ENCODE measurements at places on chromosomes 1 and 21.

GRCh38 chr1:233489411-233489810, 124.5 kb upstream of the KCNK1 start:
- DNase-seq, result no peak

DNA sequence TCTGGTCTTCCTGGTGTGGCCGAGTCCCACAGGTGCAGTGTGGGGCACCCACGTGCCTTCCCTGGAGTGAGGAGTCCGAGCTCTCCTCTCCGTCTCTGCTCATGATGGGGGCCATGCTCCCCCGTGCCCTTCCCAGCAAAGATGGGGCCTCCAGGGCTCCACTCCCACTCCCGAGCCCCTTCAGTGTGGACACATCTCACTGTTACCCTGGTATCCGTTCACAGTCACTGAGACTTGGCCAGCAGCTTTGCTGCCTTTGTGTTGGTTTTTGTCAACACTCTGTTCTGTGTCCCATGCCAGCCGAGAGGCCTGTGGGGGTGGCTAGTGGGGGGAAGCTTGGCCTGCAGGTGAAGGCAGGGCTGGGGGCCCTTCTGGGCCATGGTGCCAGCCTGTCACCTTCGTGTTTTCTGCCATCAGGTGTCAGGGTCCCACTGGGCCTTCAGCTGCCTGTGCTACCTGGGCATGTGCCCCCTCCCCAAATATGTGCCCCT, 46.9 kb upstream of the POFUT2 start:
- no peak for DNase-seq

GRCh38 chr1:24872061-24872850, 57.8 kb downstream of the RUNX3 start:
- DNase-seq, result no peak

GRCh38 chr1:116064616-116065015, 46.6 kb upstream of the MAB21L3 start:
- no peak for DNase-seq

GRCh38 chr1:117467336-117467735, 100.1 kb downstream of the MAN1A2 start:
- no peak for DNase-seq

GRCh38 chr21:46551636-46552241, 53.1 kb downstream of the S100B start:
- DNase-seq, result no peak

DNA sequence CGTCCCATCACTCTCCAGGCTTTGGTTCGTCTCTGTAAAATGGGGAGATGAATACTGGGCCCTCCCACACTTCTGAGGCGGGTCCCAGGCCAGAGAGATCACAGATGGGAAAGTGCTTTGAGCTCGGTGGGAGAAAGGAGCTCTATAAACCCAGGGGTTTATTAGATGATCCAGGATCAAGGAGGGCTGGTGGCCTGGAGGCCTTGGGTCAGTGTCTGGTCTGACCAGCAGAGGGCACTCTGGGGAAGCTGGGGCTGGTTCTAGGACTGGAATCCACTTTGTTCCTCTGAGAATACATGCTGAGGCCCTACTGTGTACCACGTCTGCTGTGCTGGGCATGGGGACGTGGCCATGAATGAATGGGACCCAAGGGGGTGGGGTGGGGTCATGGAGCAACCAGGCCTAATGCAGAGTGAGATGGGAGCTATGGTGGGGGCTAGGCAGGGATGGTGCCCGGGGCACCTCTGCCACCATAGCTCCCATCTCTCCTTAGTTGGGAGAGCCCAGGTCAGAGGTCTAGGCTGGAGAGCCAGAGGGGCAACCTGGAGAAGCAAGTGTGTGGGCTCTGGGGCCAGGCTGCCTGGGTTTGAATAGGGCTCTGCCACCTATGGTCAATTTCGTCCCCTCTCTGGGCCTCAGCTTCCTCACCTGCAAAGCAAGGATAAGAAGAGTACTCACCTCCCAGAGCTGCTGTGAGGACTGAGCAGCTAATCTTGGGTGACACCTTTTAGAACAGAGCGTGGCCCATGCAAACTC, 9.0 kb upstream of the FAM131C start:
- no peak for DNase-seq

- no peak for DNase-seq
These were observed 3.8 kb downstream of the PLA2G2A start for GRCh38 chr1:19975423-19976193.

DNA sequence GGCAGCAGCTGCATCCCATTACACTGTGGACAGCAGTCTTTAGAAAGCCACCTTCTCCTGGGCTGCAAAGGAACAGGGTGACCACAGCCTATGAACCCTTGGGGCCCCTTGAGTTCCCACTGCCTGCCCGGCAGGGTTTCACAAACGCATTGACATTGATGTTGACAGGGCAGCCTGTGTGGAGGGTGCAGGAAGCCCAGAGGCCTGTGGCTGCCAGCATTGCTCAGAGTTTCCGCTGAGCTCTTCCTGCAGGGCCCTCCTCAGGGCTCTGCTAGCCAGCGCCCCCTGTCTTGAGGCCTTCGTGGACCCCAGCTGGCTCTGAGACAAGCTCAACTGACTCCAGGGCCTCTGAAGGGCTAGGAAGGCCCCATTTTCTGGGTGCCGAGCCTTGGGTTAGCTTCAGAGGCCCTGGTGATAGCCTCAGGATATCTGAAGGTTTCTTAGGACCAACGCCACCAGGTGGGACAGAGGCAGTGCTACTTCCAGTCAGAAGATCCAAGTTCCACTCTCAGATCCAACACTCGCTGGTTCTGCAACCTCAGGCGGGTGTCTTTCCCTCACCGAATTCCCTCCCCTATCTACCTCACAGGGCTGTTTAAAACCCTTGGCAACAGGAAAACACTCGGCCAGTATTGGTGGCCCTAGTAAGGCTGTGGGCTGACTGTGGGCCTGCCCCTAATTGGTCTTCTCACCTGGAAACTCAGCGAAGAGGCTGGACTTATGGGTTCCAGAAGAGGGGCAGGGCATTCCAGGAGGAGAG, 27.2 kb upstream of the EPS8L3 start:
- peak; percentile 50 for DNase-seq

GRCh38 chr1:224447251-224447650, 12.7 kb upstream of the WDR26 start:
- DNase-seq, result no peak

GRCh38 chr1:52632732-52633290, at the start of gene SHISAL2A:
Gene SHISAL2A, plus strand, starts transcription at chr1:52633168. Its CDS starts 326 bp downstream, at chr1:52633494.
- peak; percentile 38 for DNase-seq

- no peak for DNase-seq
These were observed 64.9 kb downstream of the CD2 start for GRCh38 chr1:116819081-116819480.

GRCh38 chr1:239586128-239586527, 199.8 kb downstream of the CHRM3 start:
- no peak for DNase-seq

- DNase-seq, result no peak
These were observed 29.1 kb upstream of the F13B start for GRCh38 chr1:197096137-197096536.

- DNase-seq, result no peak
These were observed 92.0 kb downstream of the KIF1B start for GRCh38 chr1:10302416-10302815.

GRCh38 chr1:19045898-19046880, 89.7 kb upstream of the IFFO2 start:
- DNase-seq, result no peak

DNA sequence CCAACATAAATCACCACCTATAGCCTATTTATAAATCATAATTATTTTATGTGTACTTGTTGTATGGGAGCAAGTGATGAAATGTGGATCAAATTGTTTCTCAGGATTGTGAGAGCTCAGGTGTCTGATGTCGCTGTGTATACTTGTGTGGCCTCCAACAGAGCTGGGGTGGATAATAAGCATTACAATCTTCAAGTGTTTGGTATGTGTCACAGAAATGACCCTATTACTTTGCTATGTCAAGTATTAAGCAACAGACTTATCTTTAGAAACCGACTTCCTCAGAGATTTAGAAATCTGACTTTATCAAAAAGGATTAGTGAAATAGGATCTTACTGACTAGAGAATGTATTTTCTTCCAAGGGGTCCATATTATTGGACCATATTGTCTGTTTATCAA, 280.9 kb downstream of the TPR start:
- DNase-seq, result no peak

GRCh38 chr1:18945401-18945849, 11.1 kb downstream of the IFFO2 start:
- DNase-seq, result no peak

DNA sequence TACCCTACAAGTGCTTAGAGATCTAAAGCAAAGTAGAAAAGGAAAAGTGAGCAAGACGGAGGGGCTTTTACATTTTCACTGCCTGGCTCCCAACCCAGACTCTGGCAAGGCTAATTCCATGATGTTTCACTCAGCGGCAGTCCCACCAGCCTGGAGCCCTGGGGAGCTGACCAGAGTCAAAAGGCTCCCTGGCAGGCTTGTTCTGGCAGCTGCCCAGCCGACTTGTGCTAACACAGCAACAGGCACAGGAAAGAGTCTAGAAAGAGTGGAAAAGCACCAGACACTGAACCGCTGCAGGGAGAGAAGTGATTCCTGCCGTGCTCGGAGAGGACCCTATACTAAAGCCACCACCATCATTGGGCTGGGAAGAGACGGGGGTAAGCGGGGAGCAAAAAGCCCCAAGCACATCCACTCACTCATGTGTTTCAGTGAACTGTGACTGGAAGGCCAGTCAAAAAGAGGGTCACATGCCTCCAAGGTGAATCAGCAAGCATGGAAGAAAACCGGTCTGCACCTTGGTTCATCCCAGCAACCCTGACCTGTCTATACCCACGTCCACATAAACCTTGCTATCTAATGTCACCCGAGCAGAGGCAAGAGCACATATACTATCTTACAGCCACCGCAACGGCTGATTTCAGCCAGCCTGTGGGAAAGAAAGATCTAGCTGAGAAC, 8.0 kb downstream of the SMIM12 start:
- DNase-seq, result no peak

- DNase-seq, result no peak
These were observed 115.6 kb downstream of the RABGAP1L start for GRCh38 chr1:174274884-174275283.

- no peak for DNase-seq
These were observed 146.0 kb upstream of the IVNS1ABP start for GRCh38 chr1:185463011-185463410.

GRCh38 chr21:39010629-39011404, 172.4 kb downstream of the PSMG1 start:
- DNase-seq, result no peak

- DNase-seq, result no peak
These were observed 6.2 kb downstream of the SLC6A9 start for GRCh38 chr1:44024903-44025525.

- DNase-seq, result no peak
These were observed 70.2 kb downstream of the TRIM11 start for GRCh38 chr1:228336308-228337030.

DNA sequence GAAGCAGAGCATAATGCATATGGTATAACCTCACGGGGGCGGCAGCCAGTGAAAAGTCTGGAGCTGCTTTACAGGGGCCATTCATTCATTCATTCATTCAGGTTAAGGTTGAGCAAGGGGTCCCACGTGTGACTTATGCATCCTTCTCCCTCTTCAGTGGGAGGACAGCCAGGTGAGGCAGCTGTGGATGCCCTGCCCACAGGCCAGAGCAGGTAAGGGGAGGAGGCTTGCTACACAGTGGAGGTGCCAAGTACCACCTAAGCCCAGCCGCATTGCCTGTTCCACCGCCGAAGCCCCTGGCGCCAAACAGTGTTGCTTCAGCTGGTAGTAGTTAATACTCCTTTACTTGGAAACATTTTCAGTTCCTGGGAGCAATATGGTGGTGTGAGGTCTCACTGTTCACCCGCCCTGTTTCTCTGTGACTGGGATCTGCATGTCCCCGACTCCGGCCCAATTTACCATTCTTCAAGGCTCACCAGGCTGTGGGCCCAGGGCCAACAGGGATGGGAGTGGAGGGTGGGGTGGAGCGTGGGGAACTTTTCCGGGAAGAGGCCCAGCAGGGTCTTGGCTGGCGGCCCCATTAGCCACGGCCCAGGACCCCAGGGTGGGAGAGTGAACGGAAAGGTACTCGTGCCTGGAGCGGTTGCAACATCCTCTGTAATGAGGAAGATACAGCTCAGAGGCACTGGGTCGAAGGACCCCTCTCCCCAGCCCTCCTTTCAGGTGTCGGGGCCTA, 722 bp upstream of the PODN start:
- no peak for DNase-seq

DNA sequence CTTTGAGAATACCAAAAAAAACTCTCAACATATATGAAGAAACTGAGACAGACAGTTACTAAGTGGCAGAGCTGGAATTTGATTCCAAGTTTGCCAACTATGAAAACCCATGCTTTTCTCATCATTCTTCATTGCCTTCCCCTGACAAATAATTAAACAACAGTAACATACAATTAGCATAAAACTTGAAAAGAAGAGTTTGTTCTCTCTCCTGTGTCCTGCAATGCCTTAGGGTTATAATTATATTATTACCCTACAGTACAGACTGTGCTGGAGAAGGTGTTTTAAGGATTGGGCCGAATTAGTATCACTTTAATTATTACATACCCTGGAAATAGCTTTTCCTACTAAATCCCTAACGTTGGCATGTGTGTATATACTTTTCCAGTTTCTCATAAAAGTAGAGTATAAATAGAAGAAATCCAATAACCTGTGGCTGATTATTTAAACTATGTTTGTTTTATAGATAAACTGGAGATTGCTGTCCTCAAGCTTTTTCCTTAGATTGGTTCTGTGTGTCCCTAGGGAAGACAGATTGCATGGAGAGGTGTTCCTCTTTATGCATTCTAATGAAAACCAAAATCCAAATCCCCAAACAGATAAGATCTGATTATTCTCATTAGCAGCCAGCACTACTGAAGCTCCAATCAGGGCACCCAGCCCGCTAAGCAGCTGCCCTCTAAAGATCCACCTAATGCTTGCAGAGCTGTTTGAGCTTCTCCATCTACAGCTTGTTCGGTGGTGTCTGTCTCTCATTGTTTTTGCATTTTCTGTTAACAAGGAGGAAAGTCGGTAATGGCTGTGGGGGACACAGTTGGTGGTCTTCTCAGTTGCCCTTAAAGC, 156.3 kb downstream of the TM2D1 start:
- DNase-seq, result no peak

DNA sequence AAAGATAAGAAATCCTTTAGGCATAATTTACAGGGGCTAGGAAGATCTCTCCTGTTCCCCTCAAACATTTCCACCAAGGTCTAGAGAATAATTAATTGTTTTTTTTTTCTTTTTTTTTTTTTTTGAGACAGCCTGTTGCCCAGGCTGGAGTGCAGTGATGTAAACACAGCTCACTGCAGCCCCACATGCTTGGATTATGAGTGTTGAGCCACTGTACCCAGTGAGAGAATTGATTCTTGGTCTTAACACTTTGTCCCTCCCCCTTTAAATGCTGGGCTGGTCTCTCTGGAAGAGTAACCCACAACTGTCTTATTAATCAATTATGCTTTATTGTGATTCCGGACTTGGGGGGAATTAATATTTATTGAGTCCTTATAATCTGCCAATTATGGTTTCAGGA, 33.4 kb downstream of the ATF3 start:
- no peak for DNase-seq

- DNase-seq, result no peak
These were observed 6.0 kb upstream of the ST6GALNAC3 start for GRCh38 chr1:76068542-76068941.

DNA sequence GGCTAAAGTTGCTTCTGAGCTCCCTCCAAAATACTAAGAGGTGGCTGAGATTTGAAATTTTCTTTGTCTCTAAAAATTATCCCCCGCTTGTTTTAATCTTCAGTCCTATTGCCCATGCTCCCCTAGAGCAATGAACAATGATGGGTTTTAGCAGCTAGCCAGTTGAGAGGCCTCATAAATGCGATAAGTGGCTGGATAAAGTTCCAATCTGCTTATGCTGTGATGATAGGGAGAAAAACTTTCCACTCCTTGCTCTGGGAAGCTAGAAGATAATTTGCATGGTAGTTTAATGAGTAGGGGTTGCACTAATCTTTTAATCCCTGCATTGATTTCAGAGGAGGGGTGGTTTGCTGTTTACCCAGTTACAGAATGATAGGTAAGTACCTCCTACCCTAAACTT, 9.6 kb upstream of the PRPF3 start:
- DNase-seq, result no peak
